ENCODE measurements at places on chromosomes 1 and 21.

DNA sequence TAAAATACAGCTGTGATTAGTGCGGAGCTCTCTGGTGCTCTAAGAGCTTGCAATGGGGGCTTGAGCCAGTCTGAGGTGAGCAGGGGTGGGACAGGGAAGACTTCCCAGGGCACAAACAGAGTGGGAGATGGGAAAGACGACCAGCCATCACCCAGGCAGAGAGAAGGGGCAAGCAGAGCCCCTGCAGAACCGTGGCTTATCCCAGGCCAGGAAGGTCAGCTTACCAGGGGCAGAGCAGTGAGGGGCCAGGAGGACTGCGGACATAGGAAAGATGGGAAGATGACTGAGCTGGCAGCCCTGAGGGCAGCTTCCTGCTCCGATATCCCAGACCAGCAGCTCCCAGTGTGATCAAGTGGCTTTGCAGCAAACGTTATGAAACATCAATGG lies 55.4 kb upstream of the IFFO2 start:
- no peak for DNase-seq

- no peak for DNase-seq
These were observed at the start of gene TMPRSS2 for GRCh38 chr21:41507521-41508414. Gene TMPRSS2 (minus strand): TSS chr21:41508158. CDS start chr21:41498133, 10,025 bp downstream.

- DNase-seq: no peak
These were observed 8.5 kb downstream of the IRF2BP2 start for GRCh38 chr1:234601301-234602017.

DNA sequence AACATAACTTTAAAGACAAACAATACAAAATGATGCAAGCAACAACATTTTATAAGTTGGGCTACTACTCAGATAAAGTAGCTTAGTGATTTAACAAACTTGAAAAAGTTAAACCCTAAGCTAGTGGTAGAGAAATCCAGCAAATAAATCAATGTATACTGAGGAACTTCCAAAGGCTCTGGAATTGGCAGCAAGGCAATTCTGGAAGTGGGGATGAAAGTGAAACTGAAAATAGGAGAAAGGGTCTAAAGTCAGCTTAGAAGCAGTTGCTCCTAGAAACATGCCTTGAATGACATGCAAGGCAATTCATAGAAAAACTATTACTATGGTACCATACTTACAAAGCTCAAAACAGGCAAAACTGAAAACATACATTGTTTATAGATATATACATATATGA lies 90.0 kb upstream of the CAMK1G start:
- no peak for DNase-seq

GRCh38 chr1:65539266-65540131 lies 119.0 kb downstream of the LEPR start:
- DNase-seq: no peak

DNA sequence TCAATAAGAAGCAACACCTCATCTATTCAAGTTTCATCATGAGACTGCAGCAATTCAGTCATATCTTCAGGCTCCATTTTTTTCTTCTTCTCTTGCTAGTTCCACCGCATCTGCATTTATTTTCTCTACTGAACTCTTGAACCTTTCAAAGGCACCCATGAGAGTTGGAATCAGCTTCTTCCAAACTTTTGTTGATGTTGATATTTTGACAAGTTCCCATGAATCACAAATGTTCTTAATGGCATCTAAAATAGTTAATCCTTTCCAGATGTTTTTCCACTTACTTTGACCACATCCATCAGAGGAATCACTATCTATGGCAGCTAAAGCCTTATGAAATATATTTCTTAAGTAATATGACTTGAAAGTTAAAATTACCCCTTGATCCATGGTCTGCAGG lies 434.3 kb downstream of the GPATCH2 start:
- no peak for DNase-seq

DNA sequence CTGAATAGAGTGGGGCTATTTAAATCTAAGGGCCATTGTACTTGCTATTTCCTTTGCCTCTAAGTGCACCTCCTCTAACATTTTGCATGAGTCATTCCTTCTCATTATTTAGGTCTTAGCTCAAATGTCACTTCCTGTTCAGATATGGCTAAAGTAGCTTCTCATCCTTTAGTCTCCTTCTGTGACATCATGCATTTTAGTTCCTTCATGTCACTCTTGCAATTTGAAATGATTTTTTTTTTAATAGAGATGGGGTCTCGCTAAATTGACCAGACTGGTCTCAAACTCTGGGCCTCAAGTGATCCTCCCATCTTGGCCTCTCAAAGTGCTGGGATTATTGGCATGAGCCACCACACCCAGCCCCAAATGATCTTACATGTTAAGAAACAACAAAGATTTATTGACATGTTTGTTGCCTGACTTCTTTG lies 6.6 kb downstream of the TBX19 start:
- no peak for DNase-seq

GRCh38 chr1:246069581-246069980 lies 437.5 kb downstream of the SMYD3 start:
- DNase-seq: no peak

GRCh38 chr1:100512803-100513352 lies 25.1 kb upstream of the GPR88 start:
- DNase-seq: no peak

DNA sequence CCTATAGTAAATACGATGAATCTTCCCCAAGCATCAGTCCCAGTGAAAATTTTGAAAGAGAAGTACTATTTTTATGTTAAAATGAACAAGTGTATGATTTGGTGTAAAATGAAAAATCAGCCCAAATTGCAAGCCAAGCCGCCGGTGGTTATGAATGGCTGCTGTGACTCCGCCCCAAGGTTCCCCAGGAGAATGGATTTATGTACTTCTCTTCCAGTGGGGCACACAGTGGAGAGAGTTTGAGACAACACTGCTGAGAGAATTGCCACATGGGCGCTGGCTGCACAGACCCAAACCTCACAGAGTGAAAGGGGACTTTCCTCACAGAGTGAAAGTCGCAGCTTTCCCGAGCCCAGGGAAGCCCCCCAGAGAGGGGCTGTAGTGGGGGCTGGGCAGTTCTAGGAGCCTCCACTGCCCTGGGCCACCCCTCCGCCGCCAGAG lies 24.0 kb downstream of the CDK18 start:
- no peak for DNase-seq

DNA sequence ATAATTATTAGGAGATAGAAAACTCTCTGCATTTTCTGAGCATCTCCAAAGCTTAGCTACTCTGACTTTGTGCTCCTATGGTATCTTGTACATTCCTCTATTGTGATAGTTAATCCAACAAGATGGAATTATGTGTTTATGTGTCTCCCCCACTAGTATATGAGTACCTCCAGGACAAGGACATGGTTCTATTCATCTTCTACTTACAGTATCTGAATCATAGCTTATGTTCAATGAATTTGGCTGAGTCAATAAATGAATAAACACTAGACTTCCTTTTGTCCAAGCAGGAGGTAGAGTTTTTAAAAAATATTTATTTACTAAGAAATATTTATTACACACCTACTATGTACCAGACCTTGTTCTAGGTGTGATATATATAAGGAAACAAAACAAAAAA lies 18.4 kb upstream of the CTH start:
- no peak for DNase-seq

Data from femur (tissue), 1 donor.